ENCODE measurements at places on chromosomes 2 and 18. TPM values are rescaled to one million over a fixed set of nuclear protein-coding genes. Genes with fewer than 3 reads are reported as not detected.

DNA sequence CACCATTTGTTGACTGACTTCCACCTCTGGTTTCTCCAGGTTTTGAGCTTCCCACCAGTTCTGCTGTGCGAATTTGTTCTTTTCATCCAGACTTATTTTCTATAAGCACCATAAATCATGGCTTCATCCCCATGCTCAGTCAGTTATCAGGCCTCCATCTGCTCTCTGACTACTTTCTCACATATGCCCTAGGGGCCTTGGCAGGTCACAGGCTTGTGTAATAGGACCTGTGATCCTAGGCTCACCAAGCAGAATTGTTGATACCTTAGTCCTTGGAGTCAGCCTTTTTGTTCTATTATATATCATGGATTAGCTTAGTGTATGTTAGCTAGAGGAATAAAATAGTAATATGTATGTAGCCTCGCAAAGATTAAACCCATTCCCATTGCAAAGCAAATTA lies 284.2 kb upstream of the TANK start:
- no peak for DNase-seq

Gene ABCG5
- not detected for total RNA-seq

DNA sequence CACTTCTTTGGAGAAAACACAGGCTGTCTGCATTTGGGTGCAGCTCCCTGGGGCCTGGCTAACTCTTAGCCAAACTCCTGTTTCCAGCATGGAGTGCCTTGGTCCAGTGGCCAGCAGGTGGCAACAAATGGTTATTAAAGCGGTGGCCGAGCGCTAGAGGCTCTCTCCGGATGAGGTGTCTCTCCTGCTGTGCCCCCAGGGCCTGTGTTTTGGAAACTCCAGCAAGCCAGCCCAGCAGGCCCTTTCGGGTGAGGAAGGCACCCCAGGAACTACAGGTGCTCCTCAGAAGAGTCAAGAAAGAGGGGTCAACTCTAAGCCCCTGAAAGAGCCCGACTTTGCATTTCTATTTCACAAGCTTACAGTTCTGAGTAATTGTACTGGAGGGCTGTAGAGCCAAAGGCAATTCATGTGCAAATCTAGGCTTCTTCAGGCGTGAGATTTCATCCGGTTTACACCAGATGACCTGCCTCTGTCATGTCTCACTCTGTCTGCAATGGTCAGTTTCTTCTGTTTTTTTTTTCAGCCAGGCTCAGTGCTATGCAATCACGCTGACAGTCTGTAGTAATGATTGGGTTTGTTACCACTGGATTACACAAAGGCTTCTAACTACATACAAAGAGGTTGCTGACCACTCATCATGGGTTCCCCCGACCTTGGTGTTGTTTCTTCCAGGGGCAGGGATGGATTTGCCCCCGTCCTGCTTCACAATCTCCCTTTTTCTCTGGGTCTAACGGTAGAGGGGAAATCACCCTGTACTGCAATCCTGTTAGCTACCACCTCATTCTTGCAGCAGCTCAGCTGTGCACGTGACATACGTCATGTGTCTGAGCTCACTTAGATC lies 7.6 kb upstream of the CHRNA1 start:
- DNase-seq = peak; percentile 88

DNA sequence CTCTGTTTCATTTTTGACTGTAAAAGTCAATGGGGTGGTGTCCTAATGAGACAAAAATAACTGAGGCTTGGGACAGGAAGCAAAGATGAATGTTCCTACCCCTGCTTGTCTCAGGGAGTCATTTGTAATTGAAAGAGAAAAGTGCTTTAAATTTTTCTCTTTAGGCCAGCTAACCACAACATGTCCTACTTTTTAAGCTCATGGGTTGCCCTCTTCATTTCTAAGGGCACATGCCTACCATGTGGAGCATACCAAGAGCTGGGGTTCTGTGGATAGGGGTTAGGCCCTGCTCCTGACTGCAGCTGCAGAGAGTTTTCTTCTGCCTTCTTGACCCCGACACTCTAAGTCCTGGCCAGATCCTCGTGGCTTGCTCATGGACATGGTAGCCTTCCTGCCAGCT lies 96.8 kb upstream of the ARL4C start:
- DNase-seq = no peak

DNA sequence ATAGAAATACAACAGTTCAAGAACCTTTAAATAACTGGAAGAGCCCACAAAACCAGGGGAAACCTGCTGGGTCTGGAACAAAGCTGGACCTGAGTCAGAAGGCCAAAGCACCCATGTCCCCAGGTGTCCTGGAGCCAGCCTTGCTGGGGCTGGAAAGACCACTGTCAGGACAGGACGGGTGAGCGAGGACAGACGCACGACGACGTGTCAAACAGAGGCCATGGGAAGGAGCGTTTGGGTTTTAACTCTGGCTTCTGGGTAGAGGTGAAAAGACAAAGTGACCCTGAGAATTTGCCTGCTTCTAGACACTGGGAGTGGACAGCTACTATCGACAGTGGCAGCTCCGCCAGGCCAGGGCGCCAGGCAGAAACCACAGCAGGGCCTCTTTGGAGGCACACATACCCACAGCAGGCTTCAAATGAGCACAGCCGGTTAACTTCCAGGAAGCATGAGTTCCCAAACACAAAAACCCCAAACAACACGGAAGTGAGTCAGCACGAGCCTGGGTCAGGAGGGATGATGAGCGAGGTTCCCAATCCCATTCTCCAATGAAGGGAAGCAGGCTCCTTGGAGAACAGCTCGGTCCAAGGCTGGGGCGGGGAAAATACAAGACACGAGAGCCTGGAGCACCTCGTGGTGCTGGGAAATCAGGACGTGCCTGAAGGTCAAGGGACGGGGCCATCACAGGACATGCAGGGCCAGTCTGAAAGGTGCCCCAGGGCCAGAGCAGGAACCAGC lies 208.0 kb downstream of the TWIST2 start:
- no peak for DNase-seq

DNA sequence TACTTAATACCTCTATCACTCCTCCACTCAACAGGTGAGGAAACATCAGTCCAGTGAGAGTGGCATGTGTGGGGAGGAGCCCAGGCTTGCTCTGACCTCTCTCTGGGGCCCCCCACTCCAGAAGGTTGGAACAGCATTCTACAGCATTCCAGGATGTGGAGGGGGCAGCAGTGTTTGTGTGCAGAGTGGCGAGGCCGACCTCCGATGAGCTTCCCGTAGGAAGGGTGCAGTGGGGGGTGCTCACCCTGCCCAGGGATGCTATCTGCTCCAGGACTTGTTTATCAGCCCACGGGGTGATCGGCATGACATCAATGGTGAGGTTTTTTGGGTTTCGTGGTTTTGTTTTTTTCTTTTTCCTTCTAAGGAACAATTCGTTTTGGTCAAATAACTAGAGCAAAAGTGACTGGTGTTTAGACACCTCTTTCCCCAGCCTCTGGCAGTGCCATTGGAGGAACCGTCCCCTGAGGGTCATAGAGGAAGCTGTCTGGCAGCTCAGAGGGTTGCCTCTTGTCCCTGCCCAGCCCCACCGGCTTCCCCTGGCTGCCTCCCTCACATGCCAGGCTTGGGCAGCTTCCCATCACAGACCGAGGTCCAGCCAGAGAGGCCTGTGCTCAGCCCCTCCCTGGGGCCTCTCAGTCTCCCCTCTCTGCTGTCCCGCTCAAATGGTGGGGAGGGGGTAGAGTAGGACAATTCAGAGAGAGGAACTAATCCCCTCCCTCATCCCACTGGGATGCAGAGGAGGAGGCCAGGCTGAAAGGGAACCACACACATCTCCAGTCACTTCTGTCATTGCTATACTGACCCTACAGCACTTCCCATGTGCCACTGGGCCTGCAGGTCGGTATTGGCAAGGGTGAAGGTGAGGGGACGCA lies 96.5 kb downstream of the ZFP36L2 start:
- no peak for DNase-seq

- DNase-seq = no peak
Measured at GRCh38 chr2:19425419-19425818, 67.0 kb upstream of the OSR1 start.

GRCh38 chr2:64203858-64204632 lies 59.8 kb upstream of the PELI1 start:
- DNase-seq = no peak

GRCh38 chr2:222964376-222965031 lies 87.5 kb upstream of the KCNE4 start:
- DNase-seq = no peak

- no peak for DNase-seq
Measured at GRCh38 chr2:24245986-24246776, 71.3 kb downstream of the FAM228A start.

Gene DAW1
- 0.26 TPM for total RNA-seq

GRCh38 chr2:38776531-38776930 lies 1.5 kb upstream of the GEMIN6 start:
- DNase-seq = no peak

GRCh38 chr18:49681387-49681786 lies 119.5 kb downstream of the LIPG start:
- no peak for DNase-seq

DNA sequence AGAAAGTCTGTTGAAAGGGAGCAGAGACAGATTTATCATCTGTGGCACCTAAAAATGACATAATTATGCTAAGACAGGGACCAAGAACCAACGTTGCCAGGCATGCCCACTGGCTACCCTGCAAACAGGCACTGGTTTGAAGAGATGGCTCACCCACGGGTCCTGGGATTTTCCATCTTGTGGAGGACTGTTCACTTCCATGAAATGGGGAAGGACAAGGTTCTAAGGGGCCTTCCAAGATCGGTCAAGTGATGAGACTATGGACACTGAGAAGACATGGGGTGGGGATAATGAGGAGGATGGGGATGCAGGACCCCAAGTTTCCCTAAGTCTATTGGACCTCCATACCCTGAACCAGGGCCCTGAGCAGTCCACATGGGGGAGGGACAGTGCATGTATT lies 18.9 kb downstream of the LGALSL start:
- no peak for DNase-seq

- DNase-seq = no peak
Measured at GRCh38 chr2:76640905-76641304, 881.3 kb downstream of the LRRTM4 start.

Gene CMPK2
- total RNA-seq = 12.0 TPM

Gene GRB14
- total RNA-seq = 31.8 TPM

- no peak for DNase-seq
Measured at GRCh38 chr18:34626404-34627136, 83.5 kb upstream of the DTNA start.

DNA sequence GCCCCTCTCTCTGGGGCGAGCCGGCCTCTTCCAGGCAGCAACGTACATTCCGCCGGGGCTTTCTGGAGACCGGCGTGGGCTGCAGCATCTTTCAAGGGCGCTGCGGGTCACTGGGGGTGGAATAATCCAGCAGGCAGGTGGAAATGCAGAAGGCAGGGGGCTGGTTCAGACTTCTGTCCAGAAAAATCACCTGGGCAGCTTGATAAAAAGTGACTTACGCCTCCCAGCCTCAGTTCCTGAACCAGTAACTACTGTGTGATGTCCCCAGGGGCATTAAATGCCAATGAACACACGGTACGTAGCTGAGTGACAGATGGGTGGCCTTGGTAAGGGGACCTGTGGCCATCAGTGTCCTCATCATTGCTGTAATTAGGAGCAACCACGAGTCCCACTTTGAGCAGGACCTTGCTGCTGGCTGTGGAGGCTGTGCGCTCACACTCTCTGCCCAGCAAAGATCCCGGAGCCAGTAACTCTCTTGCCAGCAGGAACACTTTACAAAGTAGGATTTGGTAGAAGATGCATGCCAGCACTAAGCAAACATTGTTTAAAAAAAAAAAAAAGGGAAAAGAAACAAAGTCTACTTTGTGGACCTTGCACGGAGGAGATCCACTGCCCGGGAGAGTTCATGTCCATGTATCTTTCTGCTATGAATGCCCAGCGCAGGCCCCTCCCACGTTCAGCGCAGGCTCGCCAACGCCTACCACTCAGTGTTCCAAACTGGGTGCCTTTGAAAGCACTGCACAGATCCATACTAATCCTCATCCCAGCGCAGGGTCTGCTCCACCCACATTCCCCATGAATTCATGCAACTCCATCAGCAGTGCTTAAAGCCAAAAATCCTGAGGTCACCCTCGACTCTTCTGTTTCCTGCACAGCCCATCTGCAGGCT lies 177.3 kb downstream of the HDAC4 start:
- DNase-seq = peak; percentile 23

Gene TGFA
- 1.9 TPM for total RNA-seq

Gene ZEB2
- 140 TPM for total RNA-seq

- DNase-seq = no peak
Measured at GRCh38 chr2:225895126-225895525, 495.6 kb downstream of the NYAP2 start.

Gene TBR1
- total RNA-seq = not detected

GRCh38 chr2:165016772-165017411 lies 61.6 kb upstream of the SLC38A11 start:
- DNase-seq = peak; percentile 36

- DNase-seq = no peak
Measured at GRCh38 chr2:85119900-85120299, 13.3 kb upstream of the TCF7L1 start.

DNA sequence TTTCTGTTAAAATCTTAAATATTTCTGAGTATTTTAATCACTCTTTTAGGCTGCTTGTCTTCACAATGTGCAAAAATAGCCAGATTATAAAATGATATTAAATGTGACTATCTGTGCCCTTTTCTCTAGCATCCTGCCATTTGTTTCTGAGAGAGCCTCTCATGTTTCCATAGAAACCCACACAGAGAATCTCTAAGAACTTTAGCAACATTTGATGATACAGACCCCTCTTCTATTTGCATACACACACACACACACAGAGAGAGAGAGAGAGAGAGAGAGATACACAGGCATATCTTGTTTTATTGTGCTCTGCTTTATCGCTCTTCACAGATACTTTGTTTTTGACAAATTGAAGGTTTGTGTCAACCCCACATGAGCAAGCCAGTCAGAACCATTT lies 134.5 kb upstream of the DDX18 start:
- no peak for DNase-seq

- DNase-seq = no peak
Measured at GRCh38 chr2:238415036-238415764, 11.5 kb upstream of the ASB1 start.

DNA sequence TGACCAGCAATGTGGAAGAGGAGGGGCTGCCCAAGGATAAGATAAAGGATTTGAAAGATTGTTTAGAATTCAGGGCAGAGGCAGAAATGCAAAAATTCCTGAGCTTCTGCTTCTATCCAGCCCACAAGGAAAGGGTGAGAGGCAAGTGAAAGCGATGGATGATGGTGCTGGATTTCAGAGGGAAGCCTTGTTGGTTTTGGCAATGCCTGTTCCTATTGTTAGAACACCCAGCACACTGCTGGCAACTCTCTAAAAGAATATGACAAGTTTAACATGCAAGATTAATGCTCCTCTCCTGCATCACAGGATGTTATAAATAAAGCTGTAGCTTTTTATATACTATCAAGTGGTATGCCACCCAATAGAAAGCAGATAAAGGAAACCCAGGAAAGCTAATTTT lies 92.6 kb downstream of the ZNF385B start:
- DNase-seq = no peak

Gene PDE11A
- 2.9 TPM for total RNA-seq

Gene ANKRD30BL
- total RNA-seq = 0.14 TPM

Gene ANKRD30B
- 0.07 TPM for total RNA-seq

DNA sequence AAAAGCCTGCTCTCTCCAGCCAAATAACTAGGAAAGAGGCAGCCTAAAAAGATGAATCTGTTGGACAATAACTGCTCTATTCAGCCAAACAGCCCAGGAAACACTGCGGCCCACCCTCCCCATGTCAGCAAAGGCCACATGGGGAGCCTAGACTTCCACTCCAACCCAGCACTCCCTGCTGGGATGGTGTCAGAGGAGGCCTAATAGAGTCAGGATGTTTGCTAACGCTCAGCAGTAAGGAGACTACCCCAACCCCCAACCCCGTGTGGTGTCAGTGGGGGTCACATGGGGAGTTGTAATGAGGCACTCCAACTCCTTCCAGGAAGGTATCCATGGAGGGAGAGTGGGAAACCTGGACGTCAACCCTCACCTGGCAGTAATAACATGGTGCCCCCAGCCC lies 41.6 kb downstream of the ZBTB7C start:
- DNase-seq = peak; percentile 24

Gene AQP12B
- not detected for total RNA-seq
